ENCODE measurements at places on chromosomes 12 and 14.

- no peak for DNase-seq
Observed at GRCh38 chr14:82657186-82657675, 1123.6 kb upstream of the SEL1L start.

- peak; percentile 3 for DNase-seq
Observed at GRCh38 chr14:52043690-52044089, 25.2 kb downstream of the NID2 start.

DNA sequence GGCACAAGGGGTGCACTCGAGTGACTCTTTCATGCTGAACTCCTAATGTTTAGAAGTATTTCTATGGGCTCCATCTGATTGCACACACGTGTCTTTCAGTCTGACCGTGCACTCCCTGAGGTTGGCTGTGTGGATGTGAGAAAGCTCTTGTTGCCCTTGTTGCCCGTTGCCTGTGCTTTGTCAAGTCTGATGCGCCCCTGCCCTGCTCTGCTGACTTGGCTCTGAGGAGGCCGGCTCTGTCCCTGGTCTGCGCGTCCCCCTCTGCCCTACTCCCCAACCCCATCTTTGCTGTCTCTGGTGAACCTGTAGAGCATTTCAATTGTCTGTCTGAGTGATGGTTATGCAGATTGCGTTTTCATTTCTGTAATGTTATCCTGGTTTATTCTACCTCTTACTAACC lies 802.3 kb downstream of the NRXN3 start:
- no peak for DNase-seq

GRCh38 chr14:46820291-46820690 lies 168.7 kb upstream of the RPL10L start:
- no peak for DNase-seq

- DNase-seq, result no peak
Observed at GRCh38 chr14:88166616-88167015, 156.5 kb downstream of the KCNK10 start.

DNA sequence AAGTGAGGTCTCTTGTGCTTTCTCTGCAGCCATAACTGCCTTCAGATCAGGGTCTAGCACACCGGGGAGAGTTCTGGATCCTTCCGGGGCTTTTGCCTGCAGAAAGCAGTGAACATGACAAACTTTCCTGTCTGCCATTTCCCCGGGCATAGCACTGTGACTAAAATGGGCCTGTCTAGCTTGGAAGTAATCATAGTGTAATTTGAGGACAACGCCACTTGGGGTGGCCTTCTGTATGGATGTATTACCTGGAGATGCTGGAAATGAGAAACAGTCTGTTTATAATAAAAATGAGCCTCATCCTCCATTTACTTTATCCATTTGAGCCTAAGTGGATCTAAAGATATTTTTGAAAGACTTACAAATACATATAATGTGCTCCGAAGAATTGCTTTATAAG lies 453.7 kb downstream of the VRK1 start:
- DNase-seq, result no peak

GRCh38 chr14:105069522-105069870 lies 4.3 kb upstream of the GPR132 start:
- no peak for DNase-seq

DNA sequence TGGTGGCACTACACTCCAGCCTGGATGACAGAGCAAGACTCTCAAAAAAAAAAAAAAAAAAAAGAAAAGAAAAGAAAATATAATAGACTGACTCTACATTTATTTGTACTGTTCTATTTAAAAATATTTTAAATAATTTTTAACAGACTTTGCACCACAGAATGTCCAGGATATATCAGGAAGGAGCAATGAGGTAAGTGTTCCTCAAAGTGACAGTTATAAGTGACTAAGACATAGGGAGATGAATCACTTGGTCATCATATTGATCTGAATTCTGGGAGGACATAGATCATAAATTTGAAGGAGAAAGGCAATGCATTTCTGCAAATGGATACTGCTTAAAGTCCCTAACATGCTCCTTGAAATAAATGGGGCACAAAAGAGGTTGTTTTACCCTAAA lies 221.5 kb downstream of the KCNC2 start:
- DNase-seq, result no peak

GRCh38 chr14:71365361-71365760 lies 458.1 kb downstream of the PCNX1 start:
- DNase-seq, result no peak

- no peak for DNase-seq
Observed at GRCh38 chr12:19962192-19962591, 406.1 kb upstream of the PDE3A start.

GRCh38 chr12:96907671-96908422 lies 790 bp downstream of the NEDD1 start:
- no peak for DNase-seq

- no peak for DNase-seq
Observed at GRCh38 chr14:66141733-66142132, 344.4 kb upstream of the CCDC196 start.

- no peak for DNase-seq
Observed at GRCh38 chr14:36226164-36226563, 49.6 kb upstream of the PTCSC3 start.

DNA sequence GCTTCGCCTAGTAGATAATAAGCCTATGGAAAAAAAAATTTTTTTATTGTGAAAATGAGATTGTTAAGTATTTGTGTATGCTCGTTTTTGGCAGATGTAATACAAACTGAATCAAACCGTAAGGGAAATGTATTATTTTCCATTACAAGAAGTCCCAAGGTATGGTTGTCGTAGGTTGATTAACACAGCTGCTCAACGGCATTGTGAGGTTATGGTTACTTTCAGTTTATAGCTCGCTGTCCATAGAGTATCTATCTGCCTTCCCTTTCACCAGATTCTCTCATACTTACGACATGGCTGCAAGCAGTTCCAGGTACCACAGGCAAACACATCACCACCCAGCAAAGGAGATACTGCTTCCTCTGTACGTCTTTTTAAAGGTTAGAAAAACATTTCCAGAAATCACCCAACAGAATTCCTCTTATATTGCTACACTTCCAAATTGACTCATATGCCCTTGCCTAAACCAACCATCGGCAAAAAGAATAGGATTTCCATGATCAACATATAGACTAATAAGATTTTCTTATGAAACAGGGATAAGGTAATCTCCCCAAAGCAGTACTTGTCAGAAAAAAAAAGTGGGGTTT lies 338.6 kb downstream of the SYT1 start:
- DNase-seq, result no peak

DNA sequence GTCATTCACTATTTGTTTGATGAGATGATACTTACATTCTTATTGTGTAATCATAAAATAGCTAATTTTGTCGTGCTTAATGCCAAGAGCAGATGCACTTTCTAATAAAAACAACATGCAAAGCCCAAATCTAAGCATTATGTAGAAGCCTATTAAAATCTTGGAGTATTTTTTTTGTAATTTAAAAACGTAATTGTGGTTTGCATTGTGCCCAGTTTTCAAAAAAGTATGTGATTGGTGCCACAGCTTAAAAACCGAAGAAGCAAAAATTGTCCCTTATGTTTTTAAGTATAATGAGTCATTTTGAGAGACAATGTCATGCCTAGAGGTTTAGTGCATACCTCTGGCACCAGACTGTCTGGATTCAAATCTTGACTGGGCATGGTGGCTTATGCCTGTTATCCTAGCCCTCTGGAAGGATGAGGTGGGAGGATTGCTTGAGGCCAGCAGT lies 464.8 kb upstream of the RGS6 start:
- no peak for DNase-seq

DNA sequence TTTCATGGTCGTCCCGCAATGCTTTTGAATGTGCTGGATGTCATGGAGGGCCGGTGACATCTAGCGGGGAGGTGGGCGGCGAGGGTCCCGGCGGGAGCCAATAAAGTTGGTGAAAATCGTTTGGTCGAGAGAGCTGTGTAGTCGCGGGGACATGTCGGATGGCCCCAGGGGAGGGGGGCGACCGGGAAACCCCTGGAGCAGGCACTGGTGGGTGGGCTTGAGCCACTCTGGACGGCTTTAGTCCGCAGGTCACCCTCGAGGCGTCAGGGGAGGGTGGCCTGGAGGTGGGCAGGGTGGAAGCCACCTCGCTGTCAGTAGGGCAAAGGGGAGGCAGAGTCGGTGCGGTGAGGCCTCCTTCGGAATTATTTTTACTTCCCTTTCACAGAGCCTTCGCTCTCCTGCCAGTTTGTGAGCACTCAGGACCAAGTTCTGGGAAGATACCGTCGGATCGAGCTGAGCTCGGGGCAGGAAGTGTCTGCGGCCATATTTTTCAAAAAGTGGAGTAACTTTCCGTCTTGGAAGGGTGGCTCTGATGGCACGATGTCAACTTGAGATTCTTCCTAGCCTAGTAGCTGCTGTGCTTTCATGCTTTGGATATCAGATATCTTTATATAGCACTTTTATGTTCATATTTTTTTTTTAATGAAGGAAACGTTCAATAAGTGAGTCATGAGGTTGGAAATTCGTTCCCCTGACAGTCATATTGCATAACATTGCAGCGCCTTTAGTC lies 28.2 kb downstream of the WBP11 start:
- DNase-seq, result no peak

DNA sequence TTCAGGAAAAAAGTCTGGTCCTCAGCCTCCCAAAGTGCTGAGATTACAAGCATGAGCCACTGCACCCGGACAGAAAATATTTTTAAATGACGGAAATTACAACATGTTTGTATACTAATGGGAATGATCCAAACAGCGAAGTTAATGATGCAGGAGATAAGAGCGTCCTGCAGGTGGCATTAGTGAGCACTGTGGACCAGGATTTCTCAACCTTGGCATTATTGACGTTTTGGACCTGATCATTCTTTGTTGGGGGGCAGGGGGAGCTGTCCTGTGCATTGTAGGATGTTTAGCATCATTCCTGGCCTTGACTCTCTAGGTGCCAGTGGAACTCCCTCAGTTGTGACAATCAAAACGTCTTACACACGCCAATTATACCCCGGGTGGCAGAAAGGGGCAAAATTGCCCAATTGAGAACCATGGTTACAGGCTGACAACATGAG lies 34.1 kb downstream of the SCFD1 start:
- DNase-seq, result no peak

DNA sequence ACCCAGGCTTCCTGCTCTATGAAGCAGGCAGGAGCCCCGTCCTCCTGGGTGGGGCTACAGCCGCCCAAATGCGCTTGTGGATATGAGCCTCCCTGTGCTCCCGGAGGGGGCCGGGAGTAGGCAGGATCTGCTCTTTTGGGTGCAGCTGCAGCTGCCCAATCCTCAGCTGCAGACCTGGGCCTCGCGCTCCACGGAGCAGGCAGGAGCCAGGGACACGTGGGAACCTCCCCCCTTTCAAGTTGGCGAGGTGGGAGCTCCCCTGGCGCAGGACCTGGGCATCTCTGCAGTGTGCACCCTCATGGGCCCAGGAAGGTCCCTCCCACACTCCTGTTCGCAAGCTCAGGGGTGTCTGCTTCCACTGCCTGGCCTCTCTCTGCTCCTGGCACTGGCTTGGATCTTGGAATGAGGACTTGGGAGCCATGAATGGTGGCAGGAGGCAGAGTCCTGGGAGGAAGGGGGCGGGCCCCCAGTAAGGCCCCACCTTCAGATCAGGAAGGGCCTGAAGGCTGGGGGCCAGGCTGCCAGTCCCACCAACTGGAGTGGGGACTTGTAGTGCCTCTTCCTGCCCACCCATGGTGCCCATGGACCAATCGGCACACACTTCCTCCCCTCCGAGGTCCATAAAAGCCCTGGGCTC lies 61.3 kb downstream of the KLRG1 start:
- no peak for DNase-seq

DNA sequence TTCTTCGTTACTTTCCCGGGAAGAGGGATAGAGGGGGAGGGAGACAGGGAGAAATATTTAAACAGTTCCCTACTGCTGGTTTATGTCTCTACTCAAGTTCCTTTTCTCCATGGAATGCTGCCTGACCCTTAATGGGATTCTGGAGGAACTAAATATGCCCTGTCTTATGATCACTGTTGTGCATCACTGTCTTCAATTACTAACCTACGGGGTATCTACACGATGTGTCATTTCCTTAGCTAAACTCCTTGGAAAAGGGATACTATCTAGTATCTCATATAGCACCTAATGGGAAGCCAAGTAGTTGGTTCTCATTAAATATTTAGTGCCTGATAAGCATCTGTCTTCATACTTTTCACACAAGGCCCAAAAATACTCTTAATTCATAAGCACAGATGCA lies 37.5 kb upstream of the FBLN5 start:
- no peak for DNase-seq

GRCh38 chr14:66046591-66046990 lies 439.6 kb upstream of the CCDC196 start:
- DNase-seq, result no peak

DNA sequence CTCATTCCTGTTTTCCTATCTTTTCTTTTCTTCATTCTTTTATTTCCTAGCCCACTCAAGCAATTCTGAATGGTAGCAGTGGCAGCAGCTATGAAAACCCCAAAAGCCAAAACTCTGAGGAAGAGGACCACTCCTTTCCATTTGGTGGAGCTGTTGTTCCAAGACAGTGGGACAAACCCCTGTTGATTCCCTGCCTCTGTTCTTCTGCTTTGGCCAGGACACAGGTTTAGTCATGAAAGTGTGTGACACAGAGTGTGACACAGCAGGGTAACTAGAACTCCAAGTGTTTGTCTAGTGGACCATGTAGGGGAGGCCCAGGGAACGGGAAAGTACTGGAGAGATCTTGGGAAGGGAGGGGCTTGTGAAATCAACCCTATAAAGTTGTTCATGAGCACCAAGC lies 71.1 kb downstream of the PTCSC3 start:
- peak; percentile 54 for DNase-seq

DNA sequence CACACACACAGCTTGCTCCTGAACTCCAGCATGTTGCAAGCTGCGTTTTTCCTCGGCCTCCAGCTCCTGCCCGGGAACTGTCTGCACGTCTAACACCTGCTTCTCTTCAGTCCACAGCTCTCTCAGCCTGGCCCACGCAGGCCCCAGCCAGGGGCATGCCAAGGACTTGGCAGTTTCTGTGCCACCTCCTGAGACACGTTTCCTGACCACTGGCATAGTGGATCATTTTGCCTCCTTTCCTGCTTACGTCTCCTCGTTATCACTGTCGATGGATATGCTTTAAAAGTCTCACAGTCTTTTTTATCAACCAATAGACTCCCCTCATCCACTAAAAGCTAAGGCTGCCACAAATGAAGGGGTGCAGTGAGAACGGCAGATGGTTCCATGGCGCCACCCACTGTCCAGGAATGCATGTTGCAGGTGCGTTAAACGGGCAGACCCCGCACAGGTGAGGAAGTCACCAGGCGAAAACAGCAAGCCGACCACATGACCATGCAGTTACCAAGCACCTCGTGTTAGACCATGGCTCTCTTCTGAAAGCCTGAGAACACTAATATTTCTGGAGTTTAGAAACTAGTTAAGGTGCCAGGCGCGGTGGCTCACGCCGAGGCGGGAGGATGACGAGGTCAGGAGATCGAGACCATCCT lies 14.7 kb upstream of the TEAD4 start:
- no peak for DNase-seq

- DNase-seq, result no peak
Observed at GRCh38 chr12:15811214-15812127, 22.3 kb upstream of the EPS8 start.

- DNase-seq, result no peak
Observed at GRCh38 chr14:95097385-95097784, 59.9 kb downstream of the DICER1 start.

GRCh38 chr14:97206916-97207315 lies 409.7 kb downstream of the VRK1 start:
- no peak for DNase-seq

All from NCI-H187 (cell line).